Lung microvascular endothelial cell (primary cell): ENCODE measurements at places on chromosomes 1 and 21.

DNA sequence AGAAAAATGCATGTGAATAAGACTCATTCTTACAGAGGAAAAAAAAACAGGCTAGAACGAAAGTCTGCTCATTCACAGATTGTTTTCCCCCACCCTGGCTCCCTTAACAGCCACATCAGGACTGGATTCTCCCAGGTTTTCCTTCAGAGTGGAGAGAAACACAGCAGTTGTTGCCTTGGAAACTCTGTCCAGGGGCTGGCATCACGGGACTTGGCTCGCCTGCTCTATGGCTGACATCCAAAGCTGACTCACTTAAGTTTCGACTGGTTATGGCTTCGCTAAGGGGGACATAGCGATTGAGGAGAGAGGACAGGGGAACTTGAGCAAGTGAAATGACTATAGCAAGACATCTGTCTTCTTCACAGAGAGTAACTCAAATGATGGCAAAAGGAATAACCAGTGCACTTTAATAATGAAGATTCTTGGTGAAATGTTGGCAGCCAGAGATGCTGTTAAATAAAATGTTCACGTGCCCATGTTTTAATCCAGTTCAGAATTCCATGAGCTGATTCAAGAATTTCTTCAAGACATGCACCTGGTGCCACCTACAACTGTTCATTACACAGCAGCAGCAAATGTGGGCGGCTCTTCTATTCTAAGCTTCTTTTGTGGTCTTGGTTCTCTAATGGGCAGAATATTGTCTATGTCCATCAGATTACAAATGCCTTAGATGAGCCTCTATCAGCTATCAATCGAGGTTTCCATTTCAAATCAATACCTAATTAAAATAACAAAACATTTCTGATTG, 21.8 kb downstream of the MIS18A start:
- peak; percentile 96 for DNase-seq

DNA sequence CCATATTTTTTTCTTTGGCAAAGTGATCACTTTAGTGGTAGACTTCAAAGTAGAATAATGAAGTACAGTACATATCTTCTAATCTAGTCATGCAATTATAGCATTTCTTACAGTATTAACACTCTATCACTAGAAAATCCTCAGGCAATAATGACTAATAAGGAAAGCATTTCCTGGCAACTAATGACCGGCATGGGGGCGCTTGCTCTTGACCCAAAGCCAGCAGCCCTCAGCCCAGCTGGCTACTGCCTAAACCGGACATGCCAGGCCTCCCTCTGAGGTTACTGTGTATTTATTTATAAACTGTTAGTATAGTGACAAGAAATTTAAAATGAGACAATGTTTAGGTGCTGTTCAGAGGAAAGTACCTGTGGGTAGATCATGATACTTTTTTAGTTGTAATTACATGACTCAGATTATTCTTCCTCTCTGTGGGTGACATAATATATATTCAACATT, 633.8 kb downstream of the PTPRC start:
- DNase-seq, result peak; percentile 98

GRCh38 chr1:42221456-42221855, 56.9 kb upstream of the GUCA2A start:
- no peak for DNase-seq

DNA sequence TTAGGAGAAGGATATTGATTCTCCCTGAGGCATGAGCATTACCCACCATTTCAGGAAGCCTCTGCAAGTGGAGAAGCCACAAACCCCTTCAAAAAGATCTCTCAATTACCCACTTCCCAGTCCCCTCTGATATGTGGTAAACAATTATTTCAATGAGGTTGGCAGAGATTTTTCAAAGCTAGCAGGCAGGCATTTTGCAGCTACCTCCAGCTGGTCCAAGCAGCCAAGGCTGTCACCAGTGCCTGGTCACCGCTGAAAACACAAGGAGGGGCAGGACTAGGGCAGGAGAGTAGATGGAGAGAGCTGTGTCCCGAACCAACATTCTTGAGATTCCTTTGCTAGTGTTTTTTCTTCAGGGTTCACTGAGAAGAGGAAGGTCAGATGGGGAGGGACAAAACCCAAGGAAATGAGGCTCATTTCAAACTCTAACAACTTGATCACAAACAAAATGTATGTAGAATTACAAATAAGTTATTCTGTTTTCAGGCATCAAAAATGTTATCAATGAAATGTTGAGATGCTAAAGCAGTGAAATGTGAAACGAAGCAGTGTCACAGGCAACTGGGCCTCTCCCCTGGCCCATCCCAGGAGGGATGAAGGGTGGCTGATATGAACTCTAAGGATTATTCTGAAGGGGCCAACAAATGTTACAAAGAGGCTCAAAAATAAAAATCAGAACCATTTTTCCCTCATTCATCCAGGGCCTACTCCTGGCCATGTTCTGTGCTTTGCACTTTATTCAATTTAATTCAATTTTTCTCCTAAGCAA, 22.3 kb downstream of the APP start:
- DNase-seq, result peak; percentile 50

- no peak for DNase-seq
These were observed 114.2 kb downstream of the TBX19 start for GRCh38 chr1:168394858-168395257.

GRCh38 chr1:74935446-74935845, 198.7 kb upstream of the LHX8 start:
- DNase-seq, result no peak

- DNase-seq, result peak; percentile 21
These were observed 62.1 kb downstream of the SLC66A1 start for GRCh38 chr1:19374083-19374801.

GRCh38 chr1:61395146-61395800, 312.9 kb downstream of the NFIA start:
- no peak for DNase-seq

DNA sequence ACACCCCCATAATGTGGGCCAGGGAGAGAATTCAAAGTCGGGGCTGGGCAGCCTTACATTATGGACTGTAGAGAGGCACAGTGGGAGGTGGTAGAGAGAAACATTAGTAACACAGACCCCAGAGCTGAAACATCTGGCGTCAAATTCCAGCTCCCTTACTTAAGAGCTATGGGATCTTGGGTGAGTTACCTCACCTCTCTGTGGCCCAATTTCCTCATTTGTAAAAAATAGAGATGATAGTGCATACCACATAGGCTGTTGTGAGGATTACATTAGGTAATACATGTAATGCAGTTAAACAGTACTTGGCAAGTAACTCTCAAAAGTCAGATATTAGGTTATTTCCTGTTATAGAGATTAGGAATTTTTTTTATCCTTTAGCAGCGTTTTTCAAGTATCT, 160.5 kb upstream of the KIAA0040 start:
- no peak for DNase-seq

GRCh38 chr1:61097317-61097716, 15.0 kb downstream of the NFIA start:
- DNase-seq, result peak; percentile 75

DNA sequence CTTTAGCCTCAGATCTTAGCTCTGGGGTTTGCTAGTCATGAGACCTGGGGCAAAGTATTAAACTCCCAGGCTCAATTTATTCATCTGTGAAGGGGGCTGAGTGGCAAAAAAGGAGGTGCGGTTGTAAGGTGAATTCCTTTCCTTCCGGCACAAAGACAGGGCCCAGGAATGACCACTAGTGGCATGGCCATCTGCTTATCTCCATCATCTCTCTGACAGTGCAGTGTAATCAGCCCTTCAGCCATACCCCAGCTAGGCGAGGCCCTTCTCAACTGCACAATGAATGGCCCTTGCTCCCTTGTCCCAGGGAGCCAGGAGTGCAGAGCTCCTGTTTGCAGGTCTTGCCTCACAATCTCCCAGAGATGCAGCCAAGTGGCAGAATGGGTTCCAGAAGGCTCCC, 5.6 kb upstream of the SLC26A9 start:
- no peak for DNase-seq

DNA sequence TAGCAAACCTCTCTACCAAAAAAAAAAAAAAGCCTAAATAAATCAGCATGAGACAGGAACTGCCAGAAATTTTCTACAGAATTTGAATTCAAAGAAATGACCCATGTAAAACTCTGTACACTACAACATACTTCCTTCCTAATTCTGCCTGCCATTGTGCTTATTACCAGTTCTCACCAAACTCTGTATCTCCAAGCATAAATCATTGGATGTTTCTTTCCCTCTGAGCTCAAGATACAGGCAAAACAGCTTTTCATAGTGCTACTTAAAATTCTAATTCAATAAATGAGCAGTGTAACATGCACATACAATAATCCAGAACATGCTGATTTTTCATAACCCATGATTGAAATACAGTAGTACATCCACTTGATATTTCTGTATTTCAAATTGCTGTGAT, 87.0 kb downstream of the EIF4G3 start:
- DNase-seq, result peak; percentile 58

DNA sequence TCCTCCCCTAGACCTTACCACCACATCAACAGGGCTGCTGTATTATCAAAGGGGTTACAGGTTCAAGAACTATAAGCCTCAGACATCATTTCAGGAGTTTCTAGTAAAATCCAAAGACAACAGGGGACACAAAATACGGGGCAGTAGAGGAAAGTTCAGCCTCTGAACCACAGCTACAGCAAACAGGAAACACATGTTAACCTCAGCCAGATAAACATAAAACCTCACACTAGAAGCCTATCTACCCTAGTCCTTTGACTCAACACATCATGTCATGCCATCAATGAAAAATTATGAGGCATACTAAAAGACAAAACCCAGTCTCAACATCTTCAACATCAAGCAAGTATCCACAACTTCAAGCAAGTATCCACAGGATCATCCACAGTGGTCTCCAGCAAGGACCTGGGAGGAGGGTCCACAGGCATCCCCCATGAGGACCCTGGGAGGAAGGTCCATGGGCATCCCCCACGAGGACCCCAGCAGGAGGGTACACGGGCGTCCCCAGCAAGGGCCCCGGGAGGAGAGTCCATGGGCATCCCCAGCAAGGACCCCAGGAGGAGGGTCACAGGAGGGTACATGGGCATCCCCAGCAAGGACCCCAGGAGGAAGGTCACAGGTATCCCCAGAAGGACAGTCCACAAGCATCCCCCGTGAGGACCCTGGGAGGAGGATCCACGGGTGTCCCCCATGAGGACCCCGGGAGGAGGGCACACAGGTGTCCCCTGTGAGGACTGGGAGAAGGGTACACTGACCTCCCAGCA, 440.0 kb downstream of the MATN1 start:
- no peak for DNase-seq

GRCh38 chr1:214259353-214259977, 21.5 kb upstream of the SMYD2 start:
- peak; percentile 76 for DNase-seq

GRCh38 chr1:160621633-160622413, 25.0 kb downstream of the SLAMF1 start:
- no peak for DNase-seq

- DNase-seq, result no peak
These were observed 85.6 kb downstream of the PRRX1 start for GRCh38 chr1:170749549-170749948.

- no peak for DNase-seq
These were observed 30.3 kb downstream of the HOOK1 start for GRCh38 chr1:59845091-59845490.

- no peak for DNase-seq
These were observed 4.5 kb downstream of the PRELP start for GRCh38 chr1:203480084-203480483.

DNA sequence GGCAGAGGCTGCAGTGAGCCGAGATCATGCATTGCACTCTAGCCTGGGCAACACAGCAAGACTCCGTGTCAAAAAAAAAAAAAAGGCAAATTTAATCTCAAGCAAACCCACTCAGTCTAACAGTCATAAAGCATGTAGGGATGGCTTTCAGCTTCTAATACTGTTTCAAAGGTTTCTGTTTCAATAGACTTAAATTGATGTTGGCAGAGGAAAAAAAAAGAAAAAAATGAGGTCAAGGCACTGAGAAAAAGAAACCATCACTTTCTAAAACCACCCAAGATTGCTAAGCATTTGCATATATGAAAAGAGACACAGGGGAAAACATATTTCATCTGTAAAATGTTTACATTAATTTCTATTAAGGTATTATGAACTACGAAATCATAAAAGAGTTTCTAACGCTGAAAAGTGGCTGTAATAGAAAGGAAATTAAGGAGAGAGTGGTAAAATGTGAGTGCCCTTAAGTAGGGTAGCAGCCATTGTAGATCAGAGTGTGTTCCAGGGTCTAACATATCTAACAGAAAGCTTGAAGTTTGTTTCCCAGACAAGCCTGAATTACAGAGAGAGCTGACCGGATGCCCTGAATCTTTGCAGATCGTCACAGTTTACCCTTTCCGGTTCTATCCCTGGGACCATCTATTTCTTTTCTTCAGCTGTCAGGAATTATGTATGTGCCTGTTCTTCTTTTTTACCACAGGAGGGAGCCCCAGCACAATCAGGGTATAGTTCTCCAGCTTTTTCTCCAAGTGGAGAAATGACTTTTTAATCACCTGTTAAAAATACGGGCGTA, 70.0 kb downstream of the PLD5 start:
- DNase-seq, result peak; percentile 50

GRCh38 chr1:163271535-163271934, 50.2 kb upstream of the NUF2 start:
- DNase-seq, result no peak

- no peak for DNase-seq
These were observed 190.6 kb upstream of the RAB4A start for GRCh38 chr1:229080361-229080760.

- DNase-seq, result peak; percentile 95
These were observed 100.9 kb downstream of the TSEN15 start for GRCh38 chr1:184152434-184152898.

- DNase-seq, result peak; percentile 80
These were observed 15.5 kb downstream of the MEAF6 start for GRCh38 chr1:37498872-37499617.

DNA sequence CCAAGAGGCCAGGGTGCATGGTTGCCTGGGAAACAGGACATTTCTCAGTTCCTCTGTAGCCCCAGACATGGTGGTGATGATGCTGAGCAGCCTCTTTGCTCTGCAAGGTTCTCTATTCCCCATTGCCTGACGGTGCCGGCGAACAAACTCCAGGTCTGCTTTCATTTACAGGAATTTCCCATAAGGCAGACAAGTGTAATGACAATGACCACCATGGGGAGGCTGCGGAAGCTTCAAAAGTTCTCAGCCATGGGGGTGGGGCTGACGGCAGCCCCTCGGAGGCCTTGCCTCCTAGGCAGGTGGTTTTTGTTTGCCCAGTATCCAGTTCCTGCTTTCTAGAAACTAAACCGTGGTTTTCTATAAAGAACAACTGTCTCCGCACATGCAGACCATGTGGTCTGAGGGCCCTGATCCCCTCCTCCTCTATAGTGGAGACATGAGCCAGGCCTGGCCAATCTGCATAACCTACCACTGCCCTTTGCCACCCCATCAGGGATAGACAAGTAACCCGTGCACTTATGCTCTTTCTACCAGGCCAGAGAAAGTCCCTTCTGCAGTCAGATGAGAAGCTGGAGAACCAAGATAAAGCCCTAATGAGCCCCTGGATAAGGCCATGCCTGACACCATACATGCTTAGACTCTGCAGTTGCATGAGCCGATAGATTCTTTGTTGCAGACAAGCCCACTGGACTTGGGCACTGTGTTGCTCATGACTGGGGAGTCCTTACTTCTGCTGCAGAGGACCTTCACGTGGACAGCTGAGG, 54.1 kb downstream of the LDLRAD2 start:
- no peak for DNase-seq

GRCh38 chr1:233114860-233115259, 164.4 kb downstream of the NTPCR start:
- DNase-seq, result no peak

GRCh38 chr1:220353229-220354012, 81.2 kb upstream of the RAB3GAP2 start:
- no peak for DNase-seq

GRCh38 chr1:232925421-232926220, 24.8 kb upstream of the NTPCR start:
- DNase-seq, result no peak
